PC-9 (cell line): ENCODE measurements at places on chromosomes 5 and 9. TPM values are rescaled to one million over a fixed set of nuclear protein-coding genes. Genes with fewer than 3 reads are reported as not detected.

Gene NUDT12
- total RNA-seq, result 12.9 and 13.3 TPM in 2 replicates

Gene SLC1A3
- total RNA-seq, result 0.24 TPM in 1 of 2 replicates, not detected in the other

DNA sequence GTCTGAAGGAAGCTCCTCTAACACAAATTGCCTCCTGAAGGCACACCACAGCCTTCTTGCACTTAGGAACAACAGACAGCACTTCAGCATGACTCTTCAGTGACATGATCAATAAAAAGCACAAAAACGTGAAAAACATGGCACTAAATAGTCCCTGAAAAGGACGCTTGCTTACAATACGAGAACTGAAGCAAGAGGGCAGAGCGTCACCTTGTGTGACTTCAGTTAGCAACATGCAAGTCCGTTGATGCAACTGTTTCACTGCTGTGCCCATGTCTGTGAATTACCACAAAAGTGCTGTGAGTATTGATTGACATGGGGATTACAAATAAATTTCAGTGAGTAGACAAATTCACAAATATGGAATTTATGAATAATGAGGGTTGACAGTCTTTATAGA lies 219.9 kb upstream of the GAS1 start:
- DNase-seq, result no peak

GRCh38 chr9:68805890-68806517 lies 101.0 kb downstream of the PIP5K1B start:
- DNase-seq, result no peak

- peak; percentile 80 for DNase-seq
These were observed 19.7 kb upstream of the GDA start for GRCh38 chr9:72129271-72130156.
